ENCODE measurements at places on chromosomes 12 and 14.
A peak's percentile ranks its signal among the peaks of the same experiment; 100 is the strongest.

- no peak for DNase-seq
Measured at GRCh38 chr14:81329640-81330381, 70.3 kb downstream of the STON2 start.

DNA sequence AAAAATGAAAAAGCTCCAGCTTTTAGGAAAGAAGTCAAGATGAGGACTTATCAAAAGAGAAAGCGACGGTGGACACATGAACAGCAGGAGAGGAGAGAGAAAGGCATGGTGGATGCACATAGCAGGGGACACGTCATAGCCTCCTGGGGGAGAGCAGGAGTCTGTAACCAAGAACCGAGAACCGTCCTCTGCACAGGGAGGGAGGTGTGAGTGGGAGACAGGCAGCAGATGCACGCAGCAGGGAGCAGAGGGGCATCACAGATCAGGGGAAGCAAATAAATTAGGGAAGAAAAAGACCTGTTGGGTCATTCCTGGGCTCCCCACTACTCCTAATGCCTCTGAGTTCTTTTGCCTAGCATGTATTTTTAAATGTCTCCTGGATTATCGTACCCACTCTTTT is 138.1 kb upstream of the RMST start:
- no peak for DNase-seq

DNA sequence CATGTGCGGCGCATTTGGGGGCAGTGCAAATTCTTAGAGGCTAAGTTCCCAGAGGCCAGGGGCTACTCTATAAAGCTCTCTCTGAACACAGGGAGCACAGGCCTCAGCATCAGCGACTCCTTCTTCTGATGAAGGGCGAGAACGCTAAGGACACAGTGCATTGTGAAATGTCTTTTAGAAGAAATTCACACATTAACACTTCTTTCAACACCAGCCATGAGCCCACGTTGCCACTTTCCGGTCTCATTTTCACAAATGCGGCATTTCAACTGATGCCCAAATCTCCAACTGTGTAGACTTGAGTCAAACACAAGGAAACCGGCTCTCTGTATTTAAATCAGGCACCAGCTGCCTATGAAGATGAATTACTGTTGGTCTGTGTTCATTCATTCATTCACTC is 162.0 kb downstream of the FOXN3 start:
- no peak for DNase-seq

- DNase-seq = peak; percentile 45
Measured at GRCh38 chr14:55458800-55459515, 18.5 kb upstream of the TBPL2 start.

DNA sequence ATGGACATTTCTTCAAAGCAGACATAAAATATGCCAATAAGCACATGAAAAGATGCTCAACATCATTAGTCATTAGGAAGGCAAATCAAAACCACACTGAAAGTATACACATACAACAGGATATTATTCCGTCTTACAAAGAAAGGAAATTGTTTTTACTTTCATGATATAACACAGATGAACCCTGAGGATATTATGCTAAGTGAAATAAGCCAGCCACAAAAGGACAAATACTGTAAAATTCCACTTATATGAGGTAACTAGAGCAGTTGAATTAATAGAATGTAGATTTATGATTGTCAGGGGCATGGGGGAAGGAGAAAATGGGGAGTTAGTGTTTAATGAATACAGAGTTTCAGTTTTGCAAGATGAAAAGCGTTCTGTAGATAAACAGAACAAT is 4.2 kb downstream of the ACYP1 start:
- DNase-seq = no peak

- no peak for DNase-seq
Measured at GRCh38 chr12:131217024-131217586, 263.4 kb downstream of the ADGRD1 start.

DNA sequence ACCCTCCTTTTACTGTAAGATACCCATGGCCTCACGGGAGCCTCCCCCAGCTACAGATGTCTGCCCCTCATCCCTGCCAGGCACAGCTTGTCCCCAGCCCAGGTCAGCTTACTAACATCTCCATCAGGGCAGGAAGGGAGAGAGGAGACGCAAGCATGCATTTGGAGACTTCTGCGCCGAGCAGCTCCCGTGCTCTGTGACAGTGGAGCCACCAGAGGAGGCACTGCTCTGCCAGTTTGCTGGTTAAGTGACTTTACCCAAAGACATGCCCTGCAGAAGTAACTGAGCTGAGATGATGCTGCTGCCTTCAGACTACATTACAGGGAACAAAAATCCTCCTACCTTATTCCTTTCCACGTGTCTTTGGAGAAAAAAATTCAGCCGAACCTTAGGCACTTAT is 133.4 kb downstream of the ESRRB start:
- DNase-seq = no peak

DNA sequence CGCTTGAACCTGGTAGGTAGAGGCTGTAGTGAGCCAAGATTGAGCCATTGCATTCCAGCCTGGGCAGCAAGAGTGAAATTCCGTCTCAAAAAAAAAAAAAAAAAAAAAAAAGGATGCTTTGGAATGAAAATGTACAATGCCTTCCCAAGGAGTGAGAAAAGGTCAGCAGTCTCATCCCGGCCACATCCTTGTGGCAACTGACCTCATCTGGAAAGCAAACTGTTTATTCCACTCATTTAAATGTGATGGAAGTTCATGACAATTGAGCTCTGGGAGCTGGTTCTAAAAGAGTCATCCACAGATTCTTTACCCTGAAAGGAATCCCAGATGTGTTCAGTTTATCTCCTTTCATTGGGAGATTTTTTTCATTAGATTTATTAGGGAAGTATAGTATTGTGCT is 19.4 kb upstream of the LIMA1 start:
- DNase-seq = no peak

- no peak for DNase-seq
Measured at GRCh38 chr12:42094277-42094676, 50.4 kb downstream of the GXYLT1 start.

GRCh38 chr12:98217257-98217656 is 298.1 kb upstream of the TMPO start:
- DNase-seq = no peak

DNA sequence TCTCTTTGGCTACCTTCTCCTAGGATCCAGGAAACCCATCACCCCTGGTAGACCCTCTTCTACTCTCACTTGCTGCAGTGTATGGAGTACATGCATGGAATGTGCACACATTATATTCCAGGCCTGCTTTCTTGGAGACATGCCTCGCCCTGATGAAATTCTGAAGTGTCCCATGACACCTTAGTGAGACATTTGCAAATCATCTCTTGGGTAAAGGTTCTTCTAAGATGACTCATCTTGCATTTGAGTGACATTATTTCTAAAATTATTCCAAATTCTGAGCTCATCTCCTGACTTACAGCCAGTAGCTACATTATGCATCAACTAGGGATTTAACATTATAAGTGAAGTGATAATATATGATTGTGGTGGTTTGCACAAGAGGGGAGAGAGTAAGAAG is 49.8 kb downstream of the SDR9C7 start:
- DNase-seq = no peak

GRCh38 chr14:104367866-104368750 is 211.5 kb upstream of the C14orf180 start:
- DNase-seq = no peak

- no peak for DNase-seq
Measured at GRCh38 chr14:88426271-88426670, 40.8 kb downstream of the SPATA7 start.

GRCh38 chr14:75711796-75712211 is 50.8 kb downstream of the TTLL5 start:
- peak; percentile 98 for DNase-seq

DNA sequence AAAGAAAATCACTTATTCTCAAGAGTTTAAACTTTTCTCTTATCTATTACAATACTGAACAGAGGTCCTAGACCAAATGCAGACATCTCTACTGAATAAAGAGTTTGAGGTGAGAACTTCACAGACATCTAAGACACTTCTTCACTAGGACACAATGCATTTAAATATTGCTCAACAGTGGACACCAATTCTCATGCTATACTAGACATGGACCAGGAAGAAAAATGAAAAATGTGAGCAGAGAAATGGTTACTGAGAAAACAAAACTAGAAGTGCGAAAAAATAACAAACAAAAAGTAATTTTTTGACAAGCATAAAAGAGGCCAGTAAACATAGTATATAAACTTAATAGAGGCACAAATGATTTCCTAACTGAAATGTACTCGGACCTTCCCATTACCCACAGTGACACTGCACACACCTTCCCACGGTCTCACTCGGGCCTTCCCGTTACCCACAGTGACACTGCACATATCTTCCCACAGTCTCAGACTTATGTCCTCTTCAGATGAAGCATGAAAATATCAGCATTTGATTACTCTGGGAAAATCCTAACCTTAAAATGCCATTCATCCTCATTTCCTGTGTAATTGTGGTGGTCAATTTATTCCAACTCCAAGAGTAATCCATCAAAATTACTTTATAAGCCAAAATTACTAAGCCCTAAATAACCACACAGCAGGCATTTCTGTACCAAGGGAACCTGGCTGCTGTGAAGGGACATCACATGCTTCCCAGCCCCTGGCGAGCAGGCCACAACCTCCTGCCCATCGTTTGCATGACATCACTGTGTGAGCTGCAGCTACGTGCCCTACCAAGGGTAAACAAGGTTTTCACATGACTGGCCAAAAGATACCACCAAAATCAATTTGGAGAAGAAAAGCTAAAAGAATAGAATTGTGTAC is 6.4 kb downstream of the SLC15A4 start:
- peak; percentile 76 for DNase-seq

DNA sequence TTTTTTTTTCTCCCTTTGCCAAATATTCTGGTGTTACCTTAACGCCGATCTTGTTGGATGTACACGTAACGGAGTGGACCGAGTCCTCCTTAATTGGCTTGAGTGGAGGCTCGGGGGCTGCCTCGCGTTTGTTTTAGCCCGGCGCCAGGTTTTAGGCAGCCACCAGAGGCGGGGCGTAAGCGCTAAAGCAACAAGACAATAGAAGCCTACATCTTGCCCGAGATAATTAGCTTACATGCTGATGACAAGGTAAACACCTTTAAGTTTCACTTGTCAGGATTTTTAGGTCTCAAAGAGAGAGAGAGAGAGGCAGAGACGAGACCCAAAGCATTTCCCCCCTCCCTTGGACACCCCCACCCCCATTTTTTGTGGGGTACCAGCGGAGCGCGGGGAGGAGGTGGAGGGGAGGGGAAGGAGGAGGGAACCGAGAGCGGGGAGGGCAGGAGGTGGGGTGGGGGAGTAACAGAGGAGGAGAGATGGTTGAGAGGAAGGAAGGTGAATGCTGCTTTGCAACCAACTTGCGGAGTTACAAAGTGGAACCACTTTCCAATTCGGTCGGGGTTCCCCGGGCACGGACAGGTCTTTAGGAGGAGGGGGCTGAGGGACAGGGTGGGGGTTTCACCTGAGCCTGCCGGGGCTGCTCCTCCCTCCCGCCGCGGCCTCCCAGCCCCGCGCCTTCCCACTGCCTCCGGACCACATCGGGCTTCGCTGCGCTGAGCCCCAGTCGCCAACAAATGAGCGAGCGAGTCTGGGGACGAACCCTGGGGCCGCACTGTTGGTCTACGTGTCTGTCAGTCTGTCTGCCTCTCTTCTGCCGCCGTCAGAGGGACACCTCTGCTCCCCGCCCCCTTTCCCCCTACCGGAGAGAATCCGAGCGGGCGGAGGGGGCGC is at the start of gene NKX2-1:
TSS of gene NKX2-1 (minus strand) at position 802 of the 891 bp plus-strand sequence. CDS start at position 699, 103 bp downstream.
- DNase-seq = no peak

GRCh38 chr12:49979791-49980190 is 7.0 kb downstream of the AQP6 start:
- DNase-seq = no peak

DNA sequence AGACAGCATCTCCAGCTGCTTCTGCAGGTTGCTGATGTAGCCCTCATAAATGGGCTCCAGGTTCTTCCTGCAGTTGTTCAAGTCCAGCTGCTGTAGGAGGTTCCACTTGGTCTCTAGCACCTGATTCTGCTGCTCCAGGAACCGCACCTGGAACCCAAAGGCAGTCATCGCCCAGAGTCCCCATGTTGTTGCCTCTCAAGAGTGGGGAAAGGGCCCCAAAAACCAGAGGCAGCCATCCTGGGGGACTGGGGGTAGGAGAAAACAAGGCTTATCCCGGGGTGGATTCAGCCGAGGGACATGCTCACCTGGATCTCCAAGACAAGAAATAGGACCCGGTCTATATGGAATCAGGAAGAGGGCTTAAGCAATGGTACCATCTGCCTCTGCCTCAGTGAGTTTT is 2.3 kb downstream of the KRT72 start:
- no peak for DNase-seq

DNA sequence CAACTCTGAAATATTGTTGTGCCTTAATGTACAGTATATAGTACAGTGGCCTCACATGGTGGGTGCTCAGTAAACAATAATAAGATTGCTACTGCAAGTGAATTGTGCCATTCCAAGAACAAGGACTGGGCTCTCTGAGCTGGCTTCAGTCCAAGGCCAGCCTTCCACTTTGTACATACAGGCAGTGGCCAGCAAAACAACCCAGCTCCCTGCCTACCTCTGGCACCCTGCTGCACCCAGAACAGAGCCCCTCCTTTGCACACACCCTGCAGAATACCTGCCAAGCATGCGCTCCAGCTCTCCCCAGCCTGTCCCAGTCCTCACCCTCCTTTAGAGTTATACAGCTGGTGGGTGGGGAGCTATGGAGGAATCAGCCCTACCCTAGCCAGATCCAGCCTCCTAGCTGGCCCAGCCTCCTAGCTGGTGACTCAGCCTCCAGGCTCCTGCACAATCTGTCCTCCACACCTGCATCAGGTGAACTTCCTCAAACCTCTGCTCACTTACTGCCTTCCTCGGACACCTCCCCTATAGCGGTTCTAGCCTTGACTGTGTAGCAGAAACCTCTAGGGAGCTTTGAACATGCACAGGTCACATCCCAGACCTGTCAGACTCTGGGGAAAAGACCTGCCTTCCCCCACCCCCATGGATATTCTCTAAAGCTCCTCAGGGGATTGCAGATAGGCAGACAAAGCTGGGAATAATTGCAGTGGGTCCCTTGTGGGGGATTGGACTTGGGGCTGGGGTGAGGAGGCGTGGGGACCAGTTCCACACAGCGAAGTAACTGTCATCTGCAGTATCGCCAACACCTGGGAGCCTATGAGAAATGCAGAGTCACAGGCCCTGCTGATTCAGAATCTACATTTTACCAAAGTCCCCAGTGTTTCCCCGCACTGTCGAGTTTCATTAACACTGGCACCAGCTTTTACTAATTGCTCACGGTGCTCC is 17.9 kb downstream of the ZDHHC22 start:
- peak; percentile 77 for DNase-seq

DNA sequence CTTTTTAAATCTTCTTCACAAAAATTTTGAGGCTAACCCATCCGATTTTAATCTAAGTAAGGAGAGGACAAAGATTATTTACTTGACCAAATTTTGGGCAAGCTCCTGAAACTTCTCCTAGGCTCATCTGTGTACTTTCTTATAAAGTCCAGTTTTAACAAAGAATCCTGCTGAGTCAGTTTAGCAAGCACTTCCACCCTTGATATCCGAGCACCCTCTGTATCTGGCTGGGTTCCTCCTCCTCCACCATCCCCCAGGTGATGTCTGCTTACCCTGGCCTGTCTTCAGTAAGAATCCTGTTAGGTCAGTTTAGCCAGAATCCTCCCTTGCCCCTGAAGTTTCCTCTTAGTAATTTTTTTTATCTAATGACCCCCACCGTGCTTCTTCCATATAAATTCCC is 140.5 kb downstream of the PHLDA1 start:
- no peak for DNase-seq

GRCh38 chr12:31736472-31736871 is 7.7 kb upstream of the AMN1 start:
- no peak for DNase-seq

- DNase-seq = no peak
Measured at GRCh38 chr12:18943200-18943599, 186.3 kb upstream of the PLEKHA5 start.

All from pons (tissue), 1 donor.